HCT116 (cell line): ENCODE measurements at places on chromosomes 7 and 10. TPM values are rescaled to one million over a fixed set of nuclear protein-coding genes. Genes with fewer than 3 reads are reported as not detected.

- no peaks in the 10 kb centered on the region for H3K27me3 ChIP-seq
- no peak overlapping the region for H3K27ac ChIP-seq
- no peaks in the 10 kb centered on the region for H3K36me3 ChIP-seq
- H3K4me1 ChIP-seq, result peaks cover 4% of the 10 kb centered on the region; the same call in 1 of the 2 replicates
- DNase-seq, result no peak
- H3K4me3 ChIP-seq, result no peak overlapping the region
Observed at GRCh38 chr7:55558962-55559920, 13.1 kb downstream of the VOPP1 start.

- H3K4me3 ChIP-seq, result no peak overlapping the region
- no peaks in the 10 kb centered on the region for H3K36me3 ChIP-seq
- H3K27me3 ChIP-seq, result no peaks in the 10 kb centered on the region; the same call in 1 of the 2 replicates
- H3K4me1 ChIP-seq, result no peaks in the 10 kb centered on the region
Observed at GRCh38 chr7:142703655-142704305, 45.5 kb upstream of the PRSS1 start.

GRCh38 chr7:98251231-98251600 lies 816 bp downstream of the TECPR1 start:
- H3K4me3 ChIP-seq, result peak overlapping the region; percentile 89
- no peak for DNase-seq
- no peaks in the 10 kb centered on the region for H3K27me3 ChIP-seq
- H3K4me1 ChIP-seq, result peaks cover 14% of the 10 kb centered on the region

GRCh38 chr7:73364006-73364728 lies 36.2 kb downstream of the FKBP6 start:
- no peaks in the 10 kb centered on the region for H3K4me1 ChIP-seq
- no peaks in the 10 kb centered on the region for H3K36me3 ChIP-seq
- H3K27ac ChIP-seq, result no peak overlapping the region
- H3K27me3 ChIP-seq, result no peaks in the 10 kb centered on the region
- no peak overlapping the region for H3K4me3 ChIP-seq
- no peak for DNase-seq

DNA sequence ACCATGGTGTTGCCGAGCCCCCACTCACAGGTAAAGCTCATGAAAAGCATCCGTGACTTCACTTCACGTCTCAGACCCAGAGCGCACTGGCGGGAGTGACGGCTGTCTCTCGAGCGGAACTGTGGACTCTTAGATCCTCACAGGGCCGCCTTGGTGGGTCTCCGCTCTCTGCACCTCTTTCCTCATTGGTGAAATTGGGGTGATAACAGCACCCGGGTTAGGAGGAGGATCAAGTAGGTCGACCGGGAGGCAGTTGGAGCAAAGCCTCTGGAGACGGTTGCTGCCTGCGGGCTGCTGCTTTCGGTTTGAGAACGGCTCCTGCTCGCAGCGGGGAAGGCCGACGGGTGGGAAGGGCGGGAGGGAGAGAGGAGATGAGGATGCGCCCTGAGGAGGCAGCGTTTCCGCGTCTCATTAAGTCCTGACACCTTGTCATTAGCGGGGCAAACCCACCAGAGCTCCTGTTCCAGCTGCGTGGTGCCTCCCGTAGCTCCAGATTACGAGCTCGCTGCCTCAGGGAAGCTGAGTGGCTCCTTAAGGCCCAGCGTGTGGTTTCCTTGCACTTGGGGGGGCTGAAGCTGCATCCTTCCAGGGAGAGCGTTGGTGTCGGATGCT lies 51.9 kb upstream of the CFAP46 start:
- DNase-seq, result no peak
- no peaks in the 10 kb centered on the region for H3K4me1 ChIP-seq
- H3K36me3 ChIP-seq, result no peaks in the 10 kb centered on the region
- H3K4me3 ChIP-seq, result no peak overlapping the region
- H3K27me3 ChIP-seq, result no peaks in the 10 kb centered on the region

TMEM213 gene
- total RNA-seq, result not detected

CTAGE4 gene
- 6.0 TPM for total RNA-seq
